HS-27A (cell line): ENCODE measurements at places on chromosomes 6 and 20.

DNA sequence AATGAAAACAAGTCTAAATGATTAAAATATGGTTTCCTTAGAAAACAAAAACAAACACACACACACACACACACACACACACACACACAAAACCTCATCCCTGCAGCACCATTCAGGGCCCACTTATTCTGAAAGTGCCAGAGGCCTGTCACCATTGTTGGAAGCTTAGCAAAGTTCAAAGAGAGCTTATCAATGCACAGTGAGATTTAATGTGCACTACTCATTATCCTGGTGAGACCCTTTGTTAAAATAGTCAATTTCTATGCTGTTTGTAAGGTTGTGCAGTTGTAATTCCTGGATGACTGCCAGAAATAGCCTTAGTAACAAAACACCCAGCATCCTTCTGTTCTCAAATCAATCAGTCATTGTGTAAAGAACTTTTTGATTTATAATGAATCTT, 482.9 kb downstream of the GRIK2 start:
- no peak for DNase-seq

DNA sequence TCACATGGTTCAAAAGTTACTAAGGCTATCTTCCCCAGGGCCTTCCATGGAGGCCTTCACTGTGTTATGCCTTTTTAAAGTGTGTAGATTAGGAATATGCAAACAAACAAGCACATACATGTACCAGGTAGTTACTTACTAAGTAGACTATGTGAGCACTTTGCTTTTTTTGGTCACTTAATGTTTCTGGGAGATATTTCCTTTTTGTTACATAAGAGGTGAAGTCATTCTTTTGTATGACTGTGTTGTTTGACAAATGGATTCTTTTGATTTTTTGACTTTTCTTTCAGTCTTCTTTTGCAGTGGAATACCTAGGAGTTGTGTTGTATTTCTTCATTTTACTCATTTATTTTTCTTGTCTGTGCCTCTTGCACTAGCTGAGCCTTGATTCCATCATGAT, 39.6 kb upstream of the BCAS1 start:
- no peak for DNase-seq

DNA sequence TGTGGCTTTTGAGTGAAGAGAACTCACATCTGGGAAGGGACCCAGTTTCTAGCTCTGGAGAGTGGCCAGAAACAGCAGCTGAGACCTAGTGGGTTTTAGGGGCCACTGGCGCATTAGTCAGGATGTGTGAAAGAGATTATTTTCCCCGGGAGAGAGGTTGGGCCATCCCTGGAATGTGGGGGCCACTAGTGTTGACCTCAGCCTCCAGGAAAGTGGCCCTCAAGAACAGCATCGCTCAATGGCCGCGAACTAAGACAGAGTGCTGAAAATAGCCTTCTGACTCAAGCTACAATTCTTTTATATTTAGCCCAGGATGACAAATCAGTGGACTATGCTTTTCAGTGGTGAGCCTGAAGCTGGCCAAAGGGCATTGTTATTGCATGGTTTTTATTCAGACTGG, 210.4 kb upstream of the RNF24 start:
- DNase-seq: peak; percentile 96

DNA sequence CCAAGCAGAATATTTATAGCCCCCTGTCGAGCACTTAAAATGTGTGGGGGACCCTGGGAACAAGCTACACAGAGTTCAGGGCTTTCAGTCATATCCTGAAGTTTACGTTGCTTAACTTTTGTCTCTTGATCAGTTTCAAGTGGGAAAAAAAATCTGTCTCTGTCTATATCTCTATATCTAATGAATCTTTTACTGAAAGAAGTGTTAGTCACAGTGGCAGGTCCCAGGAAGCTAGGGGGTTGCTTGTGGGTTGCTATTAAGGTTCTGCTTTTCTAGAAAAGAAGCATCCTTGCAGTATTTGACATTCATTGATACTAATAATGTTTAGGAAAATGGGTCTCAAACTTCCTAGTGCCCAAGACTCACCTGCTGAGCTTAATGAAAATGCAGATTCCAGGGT, 76.7 kb upstream of the CLDN20 start:
- DNase-seq: no peak
